Spinal cord (tissue), 10 donors: ENCODE measurements at places on chromosomes 3 and 15.

GRCh38 chr3:50299638-50299928 lies 378 bp upstream of the HYAL3 start:
- no peak for DNase-seq

GRCh38 chr3:36457667-36458066 lies 77.4 kb downstream of the STAC start:
- DNase-seq, result no peak

GRCh38 chr3:100106094-100106493 lies 8.2 kb downstream of the FILIP1L start:
- DNase-seq, result no peak

DNA sequence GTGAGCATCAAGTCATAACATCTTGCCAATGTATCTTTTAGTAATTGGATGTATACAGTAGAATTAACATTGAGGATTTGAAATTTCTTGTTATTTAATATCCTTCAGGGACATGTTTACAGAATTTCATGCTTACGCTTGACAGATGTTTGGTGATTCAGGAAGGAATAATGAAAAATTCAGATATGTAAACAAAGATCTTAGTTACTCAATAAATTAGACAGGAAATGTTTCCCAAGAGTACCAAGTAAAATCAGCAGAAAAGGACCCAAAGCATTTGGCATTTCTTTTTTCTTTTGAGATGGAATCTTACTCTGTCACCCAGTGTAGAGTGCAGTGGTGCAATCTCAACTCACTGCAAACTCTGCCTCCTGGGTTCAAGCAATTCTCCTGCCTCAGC lies 4.7 kb upstream of the COL6A5 start:
- DNase-seq, result no peak

DNA sequence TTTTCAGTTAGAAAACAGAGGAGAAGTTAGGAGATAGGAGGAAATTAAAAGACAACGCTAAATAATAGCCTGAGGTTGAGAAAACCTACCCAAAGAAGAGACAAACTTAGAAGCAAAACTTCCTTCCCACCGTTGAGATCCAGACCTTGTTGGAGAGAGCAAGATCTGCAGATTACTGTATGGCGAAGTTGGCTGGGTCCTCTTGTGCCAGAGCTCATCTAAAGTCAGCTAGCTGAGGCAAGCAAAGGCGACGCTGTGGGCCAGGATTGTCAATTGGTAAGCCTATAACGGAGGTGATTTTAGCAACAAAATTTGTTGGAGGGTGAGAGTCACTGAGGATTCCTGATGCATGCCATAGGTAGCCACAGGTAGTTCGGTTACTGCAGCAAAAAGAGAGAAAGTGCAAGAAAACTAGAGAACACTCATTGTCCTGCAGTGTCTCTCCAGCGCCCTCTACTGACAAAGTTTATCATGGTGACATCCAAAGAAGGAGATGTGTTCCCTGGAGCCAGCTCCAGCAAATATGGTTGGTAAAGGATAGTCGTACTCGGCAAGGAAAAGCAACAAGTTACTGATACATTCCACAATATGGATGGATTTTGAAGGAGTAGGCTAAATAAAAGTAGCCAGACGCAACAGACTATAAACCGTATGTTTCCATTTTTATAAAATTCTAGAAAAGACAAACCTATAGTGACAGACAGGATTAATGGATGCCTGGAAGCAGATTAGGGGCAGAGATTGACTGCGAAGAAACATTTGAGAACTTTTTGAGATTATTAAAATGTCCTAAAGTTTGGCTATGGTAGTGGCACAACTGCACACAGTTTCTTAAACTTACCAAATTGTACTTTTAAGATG lies 9.8 kb upstream of the OR5K4 start:
- DNase-seq, result no peak
